Spinal cord (tissue), 10 donors: ENCODE measurements at places on chromosomes 5 and 9. TPM values are rescaled to one million over a fixed set of nuclear protein-coding genes. Genes with fewer than 3 reads are reported as not detected.

The GGTA1 gene
- total RNA-seq = 12.0 TPM

The ZNF879 gene
- total RNA-seq = 10.5 TPM

The LSM11 gene
- total RNA-seq = 59.8 TPM

The DMRTA1 gene
- total RNA-seq = 1.1 TPM

The ADAMTSL1 gene
- total RNA-seq = 35.3 TPM

The PNPLA7 gene
- total RNA-seq = 2.2 TPM

The OLFML2A gene
- 66.0 TPM for total RNA-seq

The PCDHGB6 gene
- total RNA-seq = 10.6 TPM

The GPR151 gene
- 0.06 TPM for total RNA-seq

The RNF208 gene
- 3.0 TPM for total RNA-seq

The PRRT1B gene
- total RNA-seq = 0.28 TPM

The BRINP1 gene
- 83.5 TPM for total RNA-seq

The FGF1 gene
- 25.6 TPM for total RNA-seq

The ANKRD33B gene
- total RNA-seq = 4.1 TPM

The IL9 gene
- total RNA-seq = not detected

The KCNIP1 gene
- total RNA-seq = 31.2 TPM

The SPAAR gene
- 0.77 TPM for total RNA-seq

The CYSTM1 gene
- total RNA-seq = 12.7 TPM

The HK3 gene
- 0.66 TPM for total RNA-seq

The SPATA31D4 gene
- not detected for total RNA-seq

The DIPK1B gene
- 24.9 TPM for total RNA-seq

The PLAC8L1 gene
- total RNA-seq = not detected

The FAM221B gene
- 0.06 TPM for total RNA-seq

The FOXD4L4 gene
- 0.22 TPM for total RNA-seq

The COL27A1 gene
- 16.9 TPM for total RNA-seq

The IL7R gene
- 0.50 TPM for total RNA-seq

The CAVIN4 gene
- 3.1 TPM for total RNA-seq

The VLDLR gene
- 35.4 TPM for total RNA-seq

The DND1 gene
- 0.72 TPM for total RNA-seq

The SH3TC2 gene
- 43.7 TPM for total RNA-seq

The CBY3 gene
- not detected for total RNA-seq

The DHFR gene
- 42.4 TPM for total RNA-seq

The SPINK13 gene
- total RNA-seq = not detected

The TRMT10B gene
- total RNA-seq = 4.8 TPM

The SLC25A2 gene
- total RNA-seq = not detected

The RACK1 gene
- 2,875 TPM for total RNA-seq

The PHF24 gene
- 36.0 TPM for total RNA-seq

The ARHGAP26 gene
- 39.7 TPM for total RNA-seq

The IFNA10 gene
- not detected for total RNA-seq

The HSPB3 gene
- 0.33 TPM for total RNA-seq

The PPP3R2 gene
- 0.61 TPM for total RNA-seq

The LHFPL2 gene
- 76.4 TPM for total RNA-seq

The PPP2R2B gene
- total RNA-seq = 62.0 TPM

The MCCC2 gene
- 35.0 TPM for total RNA-seq

The TAF11L12 gene
- total RNA-seq = not detected

The PCDHGA7 gene
- total RNA-seq = 6.1 TPM

The MEGF9 gene
- 61.0 TPM for total RNA-seq

The SEMA4D gene
- 68.7 TPM for total RNA-seq

The TOMM5 gene
- 130 TPM for total RNA-seq

The NMUR2 gene
- total RNA-seq = 0.30 TPM

The PDZD2 gene
- total RNA-seq = 40.2 TPM

The DNM1 gene
- 44.6 TPM for total RNA-seq

The GARIN3 gene
- total RNA-seq = not detected

The LEAP2 gene
- total RNA-seq = 1.8 TPM

The GFI1B gene
- 1.1 TPM for total RNA-seq

The QRFP gene
- not detected for total RNA-seq
